ENCODE measurements at places on chromosomes 2 and 18.

GRCh38 chr2:120602251-120602650 is 133.4 kb upstream of the GLI2 start:
- DNase-seq, result no peak

DNA sequence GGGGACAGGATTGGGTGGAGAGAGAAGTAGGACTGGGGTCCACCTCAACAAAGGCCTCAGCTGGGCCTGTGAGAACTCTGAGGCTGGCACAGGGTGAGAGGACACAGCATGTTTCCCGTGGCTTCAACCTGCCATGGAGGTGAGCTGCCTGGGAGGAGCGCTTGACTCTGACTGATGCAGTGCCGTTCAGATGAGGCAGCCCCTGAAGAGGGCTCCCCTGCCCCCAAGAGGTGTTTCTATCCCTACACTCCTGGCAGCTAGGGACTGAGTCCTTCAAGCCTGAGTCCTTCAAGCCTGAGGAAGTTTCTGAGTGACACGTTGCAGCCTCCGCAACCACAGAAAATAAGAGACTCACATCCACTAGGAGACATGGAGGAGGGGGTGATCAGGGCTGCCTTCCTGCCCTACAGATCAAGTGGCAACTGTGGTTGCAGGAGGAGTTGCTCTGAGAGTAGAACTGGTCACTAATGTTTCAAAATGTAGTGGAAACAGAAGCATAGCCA is 49.6 kb upstream of the TMEM177 start:
- DNase-seq, result no peak

DNA sequence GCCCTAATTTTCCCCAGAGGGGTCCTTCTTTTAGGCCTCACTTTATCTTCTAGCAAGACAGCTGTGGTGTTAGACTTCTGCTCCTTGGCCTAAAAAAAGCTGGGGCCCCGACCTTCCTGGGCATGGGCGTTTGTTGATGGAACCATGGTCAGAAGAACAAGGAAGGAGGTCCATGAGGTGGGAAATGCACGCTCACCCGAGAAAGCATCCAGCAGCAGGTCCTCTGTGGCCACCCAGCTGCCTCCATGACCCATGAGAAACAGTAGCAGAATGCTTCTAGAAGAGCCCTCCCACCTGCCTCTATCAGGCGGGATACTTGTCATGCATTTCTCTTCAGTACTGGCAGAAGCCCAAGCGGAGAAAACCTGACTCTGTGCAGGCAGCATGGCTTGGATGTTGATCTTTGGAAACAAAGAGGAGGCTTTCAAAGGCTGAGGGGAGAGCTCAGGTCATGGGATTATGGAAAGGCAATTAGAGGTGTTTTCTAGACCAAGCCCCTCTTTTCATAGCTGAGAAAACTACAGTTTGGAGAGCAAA is 249.1 kb downstream of the FAM210A start:
- DNase-seq, result no peak

DNA sequence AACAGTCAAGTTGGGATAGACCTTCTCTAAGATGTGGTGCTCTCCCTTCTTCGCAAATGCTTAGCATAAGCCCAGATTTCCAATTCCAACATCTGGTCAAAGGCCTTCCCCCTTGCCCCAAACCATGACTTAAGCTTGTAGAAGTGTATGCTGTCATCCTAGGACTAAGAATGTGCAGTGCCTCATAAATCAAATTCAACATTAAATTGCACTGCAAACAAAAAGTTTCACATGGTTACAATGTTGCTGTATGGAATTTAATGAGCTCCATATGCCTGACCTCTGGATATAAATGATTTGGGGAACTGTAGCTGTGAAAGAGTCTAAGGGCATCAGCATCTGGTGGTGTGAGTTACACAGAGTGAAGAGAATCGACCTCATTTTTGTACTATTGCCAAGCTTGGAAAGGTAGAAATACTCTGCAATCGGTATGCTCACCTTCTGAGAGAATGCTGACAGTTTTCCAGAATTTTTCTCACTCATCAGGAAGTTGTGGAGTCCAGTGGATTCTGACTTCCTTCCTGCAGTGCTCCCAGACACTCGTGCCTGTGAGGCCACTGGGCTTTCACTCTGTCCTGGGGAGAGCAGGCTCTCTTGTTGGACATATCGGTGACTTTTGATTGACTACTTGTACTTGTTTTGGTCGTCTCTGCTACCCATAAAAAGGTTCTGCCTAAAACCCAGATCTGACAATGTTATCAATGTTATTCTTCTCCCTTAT is 40.6 kb downstream of the FASTKD2 start:
- no peak for DNase-seq

- no peak for DNase-seq
Observed at GRCh38 chr2:85405201-85406059, 4.7 kb downstream of the CAPG start.

- DNase-seq, result no peak
Observed at GRCh38 chr2:143802871-143803650, 673.8 kb downstream of the ARHGAP15 start.

DNA sequence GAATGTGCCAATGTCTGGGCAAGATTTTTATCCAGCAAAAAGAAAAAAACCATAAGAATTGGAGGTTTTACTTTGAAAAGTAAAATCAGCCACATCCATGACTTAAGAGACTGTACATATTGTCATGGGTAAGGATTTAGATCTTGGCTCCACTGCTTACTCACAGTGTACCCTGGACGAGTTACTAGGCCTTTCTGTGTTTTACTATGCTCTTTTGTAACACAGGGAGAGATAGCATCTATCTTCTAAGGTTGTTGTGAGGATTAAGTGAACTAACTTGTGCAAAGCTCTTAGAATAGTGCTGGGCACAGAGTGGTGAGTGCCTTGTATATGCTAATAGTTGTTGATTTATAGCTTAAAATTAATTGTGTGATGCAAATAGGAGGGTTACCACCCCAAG is 255.9 kb downstream of the NEDD4L start:
- no peak for DNase-seq

DNA sequence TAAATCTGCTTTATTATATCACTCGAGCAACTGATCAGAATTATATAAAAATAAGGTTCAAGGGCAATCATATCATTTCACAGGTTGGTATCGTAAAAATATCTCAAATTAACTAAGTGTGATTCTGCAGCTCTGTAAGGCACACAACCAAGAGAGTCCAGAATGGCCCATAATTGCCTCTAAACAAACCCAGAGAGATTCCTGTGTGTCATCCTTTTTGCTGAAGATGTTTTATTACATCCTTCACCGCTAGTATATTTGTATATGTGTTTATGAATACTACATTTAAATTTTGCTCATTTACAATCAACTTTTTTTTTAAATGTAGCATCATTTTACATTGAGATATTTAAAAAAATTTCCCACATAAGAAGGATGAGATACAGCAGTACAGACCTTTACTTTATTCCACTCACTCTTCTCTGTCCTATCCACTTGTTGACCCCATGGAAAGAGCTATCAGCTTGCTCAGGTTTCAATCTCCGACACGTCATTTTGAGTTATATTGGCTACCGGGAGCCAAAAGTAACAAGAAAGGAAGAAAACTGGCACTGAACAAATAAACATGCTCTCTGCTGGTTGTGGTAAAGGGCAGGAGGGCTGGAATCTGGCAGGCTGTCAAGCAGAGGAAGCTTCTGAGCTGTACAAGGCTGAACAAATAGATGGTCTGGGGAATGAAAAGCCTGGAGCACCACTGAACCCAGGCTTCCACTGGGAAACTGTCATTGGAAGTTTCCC is 23.1 kb downstream of the PLA2R1 start:
- no peak for DNase-seq

Measured in activated CD4-positive, CD25-positive, alpha-beta regulatory T cell (primary cell).